Kidney tubule cell (primary cell): ENCODE measurements at places on chromosomes 11 and 22.

DNA sequence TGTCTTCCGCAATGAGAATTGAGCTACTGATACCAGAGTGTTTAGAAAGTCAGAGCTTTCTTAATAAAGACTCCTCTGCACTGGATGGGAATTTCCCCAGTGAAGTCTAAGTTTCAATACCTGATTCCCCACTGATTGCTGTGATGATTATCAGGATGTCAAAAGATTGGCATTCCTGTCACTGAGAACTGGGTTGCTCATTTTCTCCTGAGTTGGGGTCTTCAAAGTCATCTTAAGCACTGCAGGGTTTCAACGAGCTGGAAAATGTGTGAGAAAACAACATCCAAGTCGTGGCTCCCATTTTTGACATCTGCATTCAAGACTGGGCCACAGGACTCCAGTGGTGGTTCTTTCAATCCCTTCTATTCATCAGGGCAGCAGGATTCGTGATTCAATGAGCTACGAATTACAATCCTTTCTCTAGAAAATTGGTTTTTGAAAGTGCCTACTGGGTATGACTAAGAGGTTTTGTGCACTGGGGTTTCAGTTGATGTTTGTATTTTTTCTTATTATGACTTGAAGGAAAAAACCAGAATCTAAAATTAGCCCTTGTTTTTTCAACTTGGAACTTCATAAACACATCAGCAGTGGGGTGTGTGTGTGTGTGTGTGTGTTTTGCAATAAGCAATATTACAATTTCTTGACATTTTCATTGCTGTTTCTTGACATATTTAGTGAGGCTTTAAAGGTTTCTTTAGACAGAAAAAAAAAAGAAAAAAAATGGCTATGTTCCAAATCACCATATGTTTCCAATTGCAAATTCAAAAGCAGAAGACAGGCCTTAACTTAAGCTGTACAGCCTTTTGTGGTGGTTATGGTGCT, 233.0 kb downstream of the FAM76B start:
- DNase-seq = no peak

DNA sequence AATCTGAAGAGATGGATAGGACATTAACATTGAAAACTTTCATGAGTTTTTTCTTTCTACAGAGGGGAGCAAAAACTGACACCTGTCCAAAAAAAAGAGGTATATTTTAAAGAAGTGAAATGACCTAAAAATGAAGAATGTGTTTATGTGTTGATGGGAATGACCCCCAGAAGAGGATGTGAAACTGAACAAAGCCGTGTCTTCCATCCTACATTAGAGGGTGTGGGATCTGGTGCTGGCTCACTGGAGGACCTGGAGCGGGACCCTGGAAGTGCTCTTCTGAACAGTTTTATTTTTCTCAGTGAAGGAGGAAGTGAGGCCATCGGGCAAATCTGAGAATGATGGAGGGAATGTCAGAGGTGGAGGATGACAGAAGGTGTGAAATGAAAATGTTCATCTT, 470.1 kb downstream of the NTM start:
- no peak for DNase-seq

DNA sequence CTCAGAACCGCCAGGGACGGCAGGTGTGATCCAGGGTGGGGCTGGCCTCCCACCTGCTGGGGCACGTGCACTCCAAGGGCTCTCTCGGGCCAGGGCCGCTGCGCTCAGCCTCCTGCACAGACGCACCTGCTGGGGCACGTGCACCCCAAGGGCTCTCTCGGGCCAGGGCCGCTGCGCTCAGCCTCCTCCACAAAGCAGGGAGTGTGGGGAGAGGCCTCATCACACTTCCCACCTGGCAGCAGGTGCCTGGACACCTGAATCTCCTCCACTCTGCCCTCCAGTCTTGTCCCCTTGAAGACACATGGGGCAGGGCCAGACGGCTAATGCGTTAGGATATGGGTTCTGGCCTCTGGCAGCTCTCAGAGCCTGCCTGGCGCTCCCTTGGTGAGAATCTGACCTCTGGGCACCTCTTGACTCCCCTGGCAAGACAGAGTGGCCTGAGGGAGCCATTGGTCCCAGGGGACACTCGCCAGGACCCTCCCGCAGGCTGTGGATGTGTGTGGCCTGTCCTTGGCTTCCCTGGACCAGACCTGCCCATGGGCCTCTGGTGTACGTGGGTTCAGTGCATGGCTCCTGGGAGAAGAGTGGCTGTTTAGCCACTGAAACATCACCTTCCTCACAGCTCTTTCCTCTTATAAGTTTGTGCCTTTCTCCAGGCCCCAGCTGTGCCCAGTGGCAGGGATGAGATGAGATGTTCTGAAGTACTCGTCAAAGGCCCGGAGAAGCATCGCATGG, 73.5 kb downstream of the BRD1 start:
- DNase-seq = no peak

GRCh38 chr22:48394787-48395186, 1432.9 kb downstream of the BRD1 start:
- DNase-seq = no peak

DNA sequence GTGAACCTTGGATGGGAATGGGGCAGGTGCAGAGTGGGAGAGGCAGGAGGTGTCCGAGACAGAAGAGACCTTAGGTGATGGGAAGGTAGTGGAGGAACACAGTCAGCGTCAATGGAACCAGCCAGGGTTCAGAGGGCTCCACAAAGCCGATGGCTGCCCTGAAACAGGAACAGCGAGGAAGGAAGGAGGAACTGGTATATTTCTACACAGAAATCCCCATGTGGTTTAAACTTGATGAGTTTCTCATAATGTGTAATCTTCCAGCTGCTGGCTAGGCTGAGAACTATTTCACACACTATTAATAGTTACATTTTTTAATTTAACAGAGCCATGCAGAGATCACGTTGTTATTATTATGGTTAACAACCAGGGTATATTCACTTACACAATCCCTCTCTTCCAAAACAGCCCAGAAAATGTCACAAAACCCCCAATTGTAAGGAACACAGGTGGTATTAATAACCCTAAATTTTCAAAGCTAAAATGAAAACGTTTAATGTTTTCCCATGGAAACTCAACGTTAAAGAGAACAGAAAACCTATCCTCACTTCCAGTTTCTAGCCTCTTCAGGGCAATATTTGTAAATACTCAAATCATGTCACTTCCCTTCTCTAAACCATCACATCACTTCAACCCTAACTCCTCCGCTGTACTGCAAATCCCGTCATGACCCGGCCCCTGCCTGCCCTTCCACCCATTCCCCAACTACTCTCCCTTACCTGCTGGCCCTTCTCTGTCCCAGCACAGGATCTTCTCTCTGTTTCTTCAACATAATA, 74.5 kb upstream of the ARFGAP3 start:
- DNase-seq = no peak

- no peak for DNase-seq
Observed at GRCh38 chr22:31193092-31193491, 19.0 kb upstream of the LIMK2 start.

DNA sequence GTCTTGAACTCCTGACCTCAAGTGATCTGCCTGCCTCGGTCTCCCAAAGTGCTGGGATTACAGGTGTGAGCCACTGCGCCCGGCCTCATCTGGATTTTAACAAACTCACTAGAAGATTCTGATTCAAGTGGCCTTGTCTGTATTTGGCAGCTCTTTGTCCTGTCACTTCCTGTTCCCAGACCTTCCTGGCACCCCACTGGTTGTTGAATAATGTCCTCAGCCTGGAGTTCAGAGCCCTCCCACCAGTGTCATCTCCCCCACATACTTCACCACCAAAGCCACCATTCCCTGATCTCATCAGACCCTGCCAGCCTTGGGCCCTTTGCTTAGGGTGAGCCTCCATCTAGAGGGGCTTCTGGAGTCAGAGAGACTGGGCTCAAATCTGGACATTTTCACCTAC, 3.3 kb downstream of the PELI3 start:
- DNase-seq = no peak

GRCh38 chr11:97622795-97623194, 1233.0 kb downstream of the JRKL start:
- DNase-seq = no peak

DNA sequence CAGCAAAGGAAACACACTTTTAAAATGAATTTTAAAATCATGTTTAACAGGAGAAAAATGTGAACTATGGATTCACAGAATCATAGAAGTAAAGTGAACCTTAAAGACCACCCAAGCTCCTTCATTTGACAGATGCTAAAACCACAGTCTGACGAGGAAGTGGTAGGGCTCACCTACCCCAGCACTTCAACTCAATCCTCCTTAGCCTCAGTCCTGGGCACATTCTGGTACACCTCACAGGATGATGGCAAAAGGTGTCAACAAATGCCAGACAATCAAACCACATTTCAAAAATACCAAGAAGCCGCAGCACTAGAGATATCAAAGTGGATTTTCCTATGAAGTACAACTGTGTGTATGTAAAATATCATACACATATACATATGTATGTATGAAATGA, 43.1 kb downstream of the PITPNB start:
- DNase-seq = no peak

GRCh38 chr11:109708184-109708583, 286.2 kb downstream of the C11orf87 start:
- DNase-seq = no peak

- no peak for DNase-seq
Observed at GRCh38 chr11:75626889-75627529, 41.8 kb downstream of the MAP6 start.

GRCh38 chr11:77411137-77411707, 62.7 kb downstream of the PAK1 start:
- no peak for DNase-seq

GRCh38 chr11:134196756-134197155, 27.0 kb downstream of the NCAPD3 start:
- DNase-seq = no peak

DNA sequence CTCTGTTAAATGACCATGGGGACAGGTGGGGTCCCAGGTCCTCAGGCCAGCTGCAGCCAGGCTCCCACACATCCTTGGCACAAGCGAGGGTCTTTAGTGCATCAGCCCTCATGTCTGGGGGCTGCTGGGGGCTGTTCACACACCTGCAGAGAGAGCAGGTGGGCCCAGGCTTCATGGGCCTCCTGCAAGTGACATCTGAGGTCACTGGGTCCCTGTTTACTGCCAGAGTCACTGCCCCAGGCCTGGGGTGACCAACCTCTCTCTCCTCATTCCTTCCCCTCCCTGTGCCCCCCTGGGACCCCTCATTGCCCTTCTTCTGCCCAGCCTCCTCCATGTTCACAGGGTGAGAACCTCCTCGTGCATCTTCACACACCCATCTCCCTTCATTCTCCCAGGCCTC, 92.4 kb downstream of the RTL6 start:
- no peak for DNase-seq

DNA sequence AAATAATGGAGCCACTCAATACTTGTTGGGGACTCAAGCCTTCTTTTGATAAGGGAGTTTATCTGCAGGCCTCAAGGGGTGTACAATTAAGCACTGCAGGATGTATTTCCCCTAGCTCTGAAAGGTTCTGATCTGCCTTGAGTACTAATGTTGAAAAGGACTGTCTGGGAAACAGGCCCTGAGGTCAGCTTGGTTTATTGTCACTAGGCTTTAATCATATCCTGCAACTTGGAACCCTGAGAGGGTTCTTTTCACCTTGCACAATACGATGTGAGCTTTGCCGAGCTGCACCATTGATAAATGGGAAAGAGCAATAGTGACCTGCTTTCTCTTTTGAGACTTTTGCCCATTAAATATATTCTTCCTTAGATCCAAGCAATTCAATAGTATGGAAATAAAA, 31.6 kb upstream of the HORMAD2 start:
- DNase-seq = no peak
